ENCODE measurements at places on chromosomes 1 and 21. TPM values are rescaled to one million over a fixed set of nuclear protein-coding genes. Genes with fewer than 3 reads are reported as not detected.

GRCh38 chr21:26469789-26470188, 103.3 kb downstream of the CYYR1 start:
- no peak for DNase-seq

DNA sequence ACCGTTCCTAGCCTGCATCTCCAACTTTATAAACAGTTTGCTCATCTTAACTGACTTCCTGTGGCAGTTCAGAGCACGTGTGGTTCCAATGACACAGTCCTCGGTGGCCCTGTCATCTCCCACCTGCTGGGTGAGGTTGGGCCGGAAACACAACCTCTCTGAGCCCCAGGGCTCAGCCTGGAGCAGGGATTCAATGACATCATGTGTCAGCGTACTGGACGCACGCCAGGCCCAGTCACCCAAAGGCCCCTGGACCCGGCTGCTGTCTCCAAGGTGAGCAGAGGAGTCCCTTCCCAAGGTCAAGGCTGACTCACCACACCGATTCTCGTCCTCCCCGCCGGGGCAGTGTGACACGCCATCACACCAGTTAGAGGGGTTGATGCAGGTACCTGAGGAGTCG, 19.9 kb downstream of the TMPRSS2 start:
- no peak for DNase-seq

DNA sequence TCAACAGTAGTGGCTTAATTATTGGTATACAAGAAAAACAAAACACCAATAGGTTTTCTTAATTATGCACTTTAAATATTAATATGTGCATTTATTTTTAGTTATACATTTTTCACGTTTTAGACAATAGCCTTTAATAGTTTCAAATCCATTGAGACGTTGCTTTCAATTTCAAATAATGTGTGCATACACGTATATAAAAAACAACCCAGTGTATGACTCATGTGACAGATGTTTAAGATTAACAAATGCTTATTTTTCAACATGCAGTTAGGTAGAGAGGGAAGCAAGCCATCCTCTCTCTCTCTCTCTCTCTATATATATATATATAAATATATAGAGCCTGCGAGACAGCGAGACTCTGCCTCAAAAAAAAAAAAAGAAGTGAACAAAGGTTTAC, 24.3 kb downstream of the EYA3 start:
- DNase-seq = no peak

- DNase-seq = no peak
These were observed 179.9 kb downstream of the DENND1B start for GRCh38 chr1:197595304-197595904.

GRCh38 chr1:175765293-175765692, 21.9 kb upstream of the TNR start:
- no peak for DNase-seq

GRCh38 chr1:99843760-99844159, 6.4 kb upstream of the AGL start:
- no peak for DNase-seq

The TCHH gene
- not detected for polyA plus RNA-seq

The GPA33 gene
- 101 TPM for polyA plus RNA-seq

DNA sequence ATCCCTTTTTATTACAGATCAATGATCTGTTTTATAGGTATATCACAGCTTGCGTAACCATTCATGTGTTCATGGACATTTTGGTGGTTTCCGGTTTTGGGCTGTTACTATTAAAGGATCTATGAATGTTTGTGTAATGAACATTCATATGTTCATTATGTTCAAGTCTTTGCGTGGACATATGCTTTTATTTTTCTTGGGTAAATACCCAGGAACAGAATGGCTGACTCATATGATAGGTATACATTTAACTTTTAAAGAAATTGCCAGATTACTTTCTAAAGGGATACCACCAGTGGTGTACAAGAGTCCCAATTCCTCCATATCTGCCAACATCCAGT, 73.7 kb downstream of the SPATA46 start:
- no peak for DNase-seq

DNA sequence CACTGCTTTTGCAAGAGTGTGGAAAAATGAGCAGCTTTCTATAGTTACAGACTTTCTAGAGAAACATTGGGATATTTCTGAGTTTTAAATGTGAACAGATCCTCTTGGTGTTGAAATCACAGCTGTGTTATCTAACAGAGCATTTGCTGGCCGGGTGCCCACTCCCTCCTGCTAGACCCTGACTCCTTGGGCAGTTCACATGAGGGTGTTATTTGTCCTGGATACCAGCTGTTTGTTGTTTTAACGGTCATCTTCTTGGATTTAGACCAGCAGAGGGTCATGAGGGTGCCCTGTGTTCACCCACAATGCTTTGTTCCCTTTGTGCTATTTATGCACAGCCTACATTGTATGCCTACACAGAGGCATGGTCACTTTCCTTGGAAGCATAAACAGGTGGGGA, 67.1 kb downstream of the CENPF start:
- DNase-seq = peak; percentile 71

- peak; percentile 62 for DNase-seq
These were observed 21.1 kb upstream of the ADGRB2 start for GRCh38 chr1:31785020-31785946.

The CYP4Z1 gene
- polyA plus RNA-seq = not detected

DNA sequence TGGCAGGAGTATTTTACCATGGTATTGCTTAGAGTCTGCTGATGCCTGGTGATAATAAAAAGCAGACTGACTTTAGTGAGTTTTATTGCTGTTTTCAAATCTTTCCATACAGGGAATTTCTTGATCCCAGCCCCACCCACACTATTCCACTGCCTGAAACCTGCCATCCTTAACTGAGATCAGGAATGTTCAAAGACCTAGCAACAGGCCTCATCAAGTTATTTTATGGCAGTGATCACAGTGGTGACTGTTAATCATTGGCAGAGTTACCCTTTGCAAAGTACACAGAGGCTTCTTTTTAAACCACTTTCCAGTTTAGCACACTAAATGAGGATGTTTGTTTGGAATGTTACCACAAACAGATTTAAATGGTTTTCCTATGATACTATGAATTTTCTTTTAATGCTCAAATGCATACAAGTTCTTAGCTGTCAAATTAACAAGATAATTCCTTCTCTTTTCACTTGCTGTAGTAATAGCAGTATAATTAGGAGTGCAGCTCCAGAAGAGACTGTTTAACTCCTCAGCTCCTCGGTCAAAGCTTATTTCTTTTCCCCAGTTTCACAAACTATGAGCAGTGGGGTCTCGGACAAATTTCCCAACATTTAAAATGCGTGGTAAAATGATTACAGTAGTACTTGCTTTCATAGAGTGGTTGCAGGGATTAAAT, 69.9 kb upstream of the USP25 start:
- DNase-seq = no peak

The OR2W3 gene
- polyA plus RNA-seq = not detected

DNA sequence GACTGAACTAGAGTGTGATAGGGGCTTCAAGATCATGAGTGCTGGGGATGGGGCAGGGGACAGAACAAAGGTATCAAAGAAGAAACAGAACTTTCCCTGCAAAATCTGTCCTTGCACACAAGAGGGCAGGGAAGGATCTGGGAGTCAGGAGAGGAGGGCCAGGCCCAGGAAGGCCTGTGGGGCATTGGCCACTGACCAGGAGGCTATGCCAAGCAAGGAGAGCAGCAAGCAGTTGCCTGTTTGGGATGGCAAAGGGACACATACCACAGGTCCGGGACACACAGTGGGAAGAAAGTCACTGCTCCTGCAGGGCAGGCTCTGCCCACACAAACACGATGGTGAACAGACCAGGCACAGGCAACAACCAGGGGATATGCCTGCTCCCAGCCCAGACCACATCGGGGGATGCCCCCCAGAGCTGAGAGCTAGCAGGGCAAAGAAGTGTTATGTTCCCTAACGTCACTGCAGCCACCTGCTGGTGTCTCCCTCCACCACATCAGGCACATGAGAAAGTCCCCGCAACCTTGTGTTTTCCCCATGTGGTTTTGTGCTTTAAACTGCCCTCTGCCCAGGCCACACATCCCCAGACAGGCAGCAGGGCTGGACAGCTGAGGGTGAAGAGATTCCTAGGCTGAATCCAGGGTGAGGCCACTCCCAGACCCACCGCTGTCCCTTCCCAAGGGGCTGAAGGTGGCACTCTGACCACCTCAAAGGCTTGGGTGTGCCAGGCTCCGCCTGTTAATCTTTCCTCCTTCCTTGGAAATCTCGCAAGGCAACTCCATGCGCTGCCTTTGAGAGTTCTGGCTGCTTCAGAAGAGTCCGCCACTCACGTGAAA, 53.6 kb downstream of the KIF21B start:
- DNase-seq = no peak

DNA sequence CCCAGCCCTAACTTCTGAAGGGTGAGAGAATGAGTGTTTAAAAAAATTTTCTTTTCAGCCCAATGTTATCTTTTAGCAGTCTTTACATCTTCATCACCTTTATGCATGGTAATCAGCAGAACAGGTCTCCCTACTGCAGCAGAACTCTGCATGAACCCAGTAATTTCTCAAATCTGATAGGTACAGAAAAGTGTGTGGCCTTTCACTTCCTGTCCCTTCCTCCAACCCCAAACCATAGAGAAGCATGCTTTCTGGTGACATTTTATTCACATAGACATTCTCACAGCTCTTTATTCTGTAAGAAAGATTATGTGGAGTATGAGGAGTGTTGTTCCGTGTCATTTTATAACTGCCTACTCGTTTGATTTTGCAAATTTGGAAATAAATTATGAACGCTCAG, 68.6 kb downstream of the RPAP2 start:
- DNase-seq = no peak

The KLHDC7A gene
- 0.60 TPM for polyA plus RNA-seq

The SETSIP gene
- not detected for polyA plus RNA-seq

DNA sequence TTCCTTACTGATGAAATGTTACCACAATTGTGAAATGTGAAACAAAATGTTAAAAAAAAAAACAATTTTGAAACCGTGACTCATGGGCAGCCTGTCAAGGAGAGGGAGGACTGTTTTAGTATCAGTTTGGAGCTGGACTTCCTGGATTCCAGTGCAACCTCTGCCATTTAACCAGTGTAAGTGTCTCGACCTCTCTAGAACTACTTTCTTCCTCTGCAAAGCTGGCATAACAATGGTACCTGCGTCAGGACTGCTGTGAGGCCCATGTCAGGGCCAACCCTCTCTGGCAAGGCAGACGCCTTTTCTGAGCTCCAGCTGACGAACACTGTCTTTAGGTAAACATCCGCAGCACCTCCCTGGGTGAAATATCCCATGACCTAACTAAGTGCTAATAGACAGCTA, 20.9 kb downstream of the URB1 start:
- DNase-seq = peak; percentile 81

The RXFP4 gene
- 2.7 TPM for polyA plus RNA-seq

The RGS16 gene
- polyA plus RNA-seq = 4.4 TPM

DNA sequence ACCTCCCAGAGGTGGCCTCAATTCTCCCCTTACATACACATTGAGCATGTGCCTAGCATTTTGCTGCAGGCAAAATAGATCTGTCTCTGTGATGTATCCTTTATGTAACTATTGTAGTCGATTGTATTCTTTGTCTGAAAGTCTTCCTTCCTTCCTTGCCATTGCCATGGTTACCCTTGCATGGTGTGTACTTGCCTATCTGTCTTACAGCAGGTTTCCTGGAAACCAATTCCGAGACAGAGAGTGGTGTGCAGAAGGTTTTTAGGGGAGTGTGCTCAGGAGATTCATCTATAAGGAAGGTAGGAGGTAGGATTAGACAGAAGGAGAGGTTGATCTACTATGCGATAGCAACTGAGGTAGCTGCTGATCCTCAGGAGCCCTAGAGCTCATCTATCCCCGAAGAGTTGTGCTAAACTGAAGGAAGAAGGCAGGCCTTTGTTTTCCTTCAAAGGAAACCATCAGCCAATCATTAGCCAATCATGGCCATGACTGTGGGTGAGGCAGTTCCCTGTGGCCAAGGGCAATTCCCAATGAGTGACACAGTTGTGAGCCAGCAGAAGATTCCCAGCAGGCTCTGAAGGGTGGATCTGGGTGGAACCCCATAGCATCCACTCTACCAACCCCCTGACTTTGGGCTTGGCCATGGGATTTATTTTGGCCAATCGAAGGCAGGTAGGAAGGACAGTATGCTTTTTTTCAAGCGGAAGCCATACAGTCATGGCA, 15.0 kb downstream of the CITED4 start:
- DNase-seq = no peak

DNA sequence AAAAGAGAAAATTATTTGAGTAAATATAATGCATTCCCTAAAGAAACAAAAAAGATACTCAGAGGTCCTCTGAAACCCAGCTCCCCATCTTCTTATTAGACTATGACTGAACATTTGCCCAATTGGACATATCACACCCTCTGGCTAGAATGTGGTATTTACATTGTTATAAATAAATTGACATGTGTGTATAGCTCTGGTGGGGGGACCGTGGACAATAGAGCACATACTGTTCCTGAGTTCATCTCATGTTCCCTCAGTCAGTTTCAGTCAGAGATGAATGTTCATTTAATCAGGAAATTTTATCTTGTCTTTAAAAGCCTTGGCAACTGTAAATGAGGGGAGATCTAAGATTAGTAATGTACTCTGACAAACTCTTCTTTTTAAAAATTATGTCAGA, 459.3 kb upstream of the ADAMTS5 start:
- DNase-seq = no peak
